ENCODE measurements at places on chromosomes 2 and 18.

GRCh38 chr2:233082931-233083755 is 23.0 kb downstream of the INPP5D start:
- no peak for DNase-seq

- no peak for DNase-seq
These were observed 1.2 kb downstream of the ANKMY1 start for GRCh38 chr2:240556553-240557100.

DNA sequence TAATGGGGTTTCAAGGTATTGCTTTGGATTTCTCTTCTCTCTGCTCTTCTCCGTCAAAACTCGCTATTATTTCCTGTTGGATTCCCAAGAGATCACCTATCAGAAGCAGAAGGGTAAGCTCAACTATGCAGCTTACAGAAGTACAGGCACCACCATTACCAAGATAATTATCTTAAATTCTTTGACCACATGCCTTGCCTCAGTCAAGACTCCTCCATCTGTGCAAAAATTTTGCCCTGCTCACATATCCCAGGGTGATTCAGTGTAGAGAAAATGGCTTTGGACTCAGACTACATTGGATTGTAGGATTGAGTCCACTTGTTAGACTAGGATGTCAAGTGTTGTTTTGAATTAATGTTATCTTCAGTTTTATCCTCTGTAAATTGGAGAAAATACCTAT is 698.7 kb downstream of the TDRD15 start:
- no peak for DNase-seq

- no peak for DNase-seq
These were observed 16.0 kb upstream of the B3GNT7 start for GRCh38 chr2:231379266-231380215.
